IMR-90 (cell line): ENCODE measurements at places on chromosomes 2 and 18. TPM values are rescaled to one million over a fixed set of nuclear protein-coding genes. Genes with fewer than 3 reads are reported as not detected.

GKN1 gene
- total RNA-seq = not detected in 2 replicates

MOGAT1 gene
- total RNA-seq = not detected in 2 replicates

SCTR gene
- not detected in 2 replicates for total RNA-seq

DUSP11 gene
- 25.6 and 28.6 TPM in 2 replicates for total RNA-seq

PFN4 gene
- 0.28 and 0.36 TPM in 2 replicates for total RNA-seq

CFAP221 gene
- total RNA-seq = not detected in 2 replicates

GATA6 gene
- 2.5 and 3.3 TPM in 2 replicates for total RNA-seq

TRAF3IP1 gene
- total RNA-seq = 5.9 and 6.9 TPM in 2 replicates

SCN3A gene
- 0.90 and 1.4 TPM in 2 replicates for total RNA-seq

RAMP1 gene
- total RNA-seq = 15.8 and 19.2 TPM in 2 replicates

B4GALT6 gene
- total RNA-seq = 0.83 and 3.9 TPM in 2 replicates

POTEJ gene
- total RNA-seq = not detected in 2 replicates

ANKRD62 gene
- total RNA-seq = not detected in 2 replicates

TMEM163 gene
- not detected in 2 replicates for total RNA-seq

ST8SIA3 gene
- total RNA-seq = not detected in 2 replicates

RAB27B gene
- 1.3 and 1.7 TPM in 2 replicates for total RNA-seq

CCNT2 gene
- total RNA-seq = 30.6 and 44.6 TPM in 2 replicates

ZAP70 gene
- total RNA-seq = under 0.01 TPM in 1 of 2 replicates, not detected in the other

PSD4 gene
- total RNA-seq = 0.28 and 0.36 TPM in 2 replicates

XPO1 gene
- total RNA-seq = 104 and 192 TPM in 2 replicates

HOXD8 gene
- not detected in 2 replicates for total RNA-seq

APCDD1 gene
- total RNA-seq = 0.83 and 1.1 TPM in 2 replicates

ACVR1C gene
- 0.18 and 0.28 TPM in 2 replicates for total RNA-seq

FKBP7 gene
- total RNA-seq = 32.6 and 36.9 TPM in 2 replicates

STK11IP gene
- total RNA-seq = 6.7 and 19.7 TPM in 2 replicates
